ENCODE measurements at places on chromosomes 11 and 22. TPM values are rescaled to one million over a fixed set of nuclear protein-coding genes. Genes with fewer than 3 reads are reported as not detected.

DNA sequence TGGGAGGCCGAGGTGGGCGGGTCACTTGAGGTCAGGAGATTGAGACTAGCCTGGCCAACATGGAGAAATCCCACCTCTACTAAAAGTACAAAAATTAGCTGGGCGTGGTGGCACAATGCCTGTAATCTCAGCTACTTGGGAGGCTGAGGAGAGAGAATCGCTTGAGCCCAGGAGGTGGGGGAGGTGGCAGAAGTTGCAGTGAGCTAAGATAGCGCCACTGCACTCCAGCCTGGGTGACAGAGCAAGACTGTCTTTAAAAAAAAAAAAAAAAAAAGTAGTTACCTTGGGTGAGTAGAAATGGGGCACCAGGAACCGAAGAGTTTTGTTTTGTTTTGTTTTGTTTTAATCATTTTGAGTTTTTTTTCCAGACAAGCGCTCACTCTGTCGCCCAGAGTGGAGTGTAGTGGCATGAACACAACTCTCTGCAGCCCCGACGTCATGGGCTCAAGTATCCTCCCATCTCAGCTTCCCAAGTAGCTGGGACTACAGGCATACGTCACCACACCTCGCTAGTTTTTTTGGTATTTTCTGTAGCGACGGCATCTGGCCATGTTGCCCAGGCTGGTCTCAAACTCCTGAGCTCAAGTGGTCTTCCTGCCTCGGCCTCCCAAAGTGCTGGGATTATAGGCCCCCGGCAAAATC, 15.8 kb downstream of the THAP12 start:
- H3K27ac ChIP-seq, result no peak overlapping the region
- peaks cover 8% of the 10 kb centered on the region for H3K36me3 ChIP-seq
- no peaks in the 10 kb centered on the region for H3K4me1 ChIP-seq
- H3K4me3 ChIP-seq, result no peak overlapping the region
- no peak for DNase-seq

DNA sequence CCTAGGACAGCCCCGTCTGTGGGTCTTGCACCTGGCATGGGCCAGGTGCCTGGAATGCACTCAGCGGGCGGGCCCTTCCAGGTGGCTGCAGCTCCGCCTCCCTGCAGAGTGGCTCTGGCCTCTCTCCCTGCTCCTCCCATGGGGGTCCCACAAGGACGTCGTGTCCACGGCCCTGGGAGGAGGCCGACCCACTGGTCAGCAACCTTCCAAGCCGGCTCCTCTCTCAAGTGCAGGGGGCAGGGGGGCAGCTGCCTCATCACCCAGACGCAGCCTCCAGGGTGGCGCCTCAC, 41.9 kb downstream of the CERK start:
- H3K27me3 ChIP-seq, result no peaks in the 10 kb centered on the region
- no peak overlapping the region for H3K4me3 ChIP-seq
- no peak for DNase-seq
- no peak overlapping the region for H3K27ac ChIP-seq
- H3K36me3 ChIP-seq, result peaks cover 97% of the 10 kb centered on the region

DNA sequence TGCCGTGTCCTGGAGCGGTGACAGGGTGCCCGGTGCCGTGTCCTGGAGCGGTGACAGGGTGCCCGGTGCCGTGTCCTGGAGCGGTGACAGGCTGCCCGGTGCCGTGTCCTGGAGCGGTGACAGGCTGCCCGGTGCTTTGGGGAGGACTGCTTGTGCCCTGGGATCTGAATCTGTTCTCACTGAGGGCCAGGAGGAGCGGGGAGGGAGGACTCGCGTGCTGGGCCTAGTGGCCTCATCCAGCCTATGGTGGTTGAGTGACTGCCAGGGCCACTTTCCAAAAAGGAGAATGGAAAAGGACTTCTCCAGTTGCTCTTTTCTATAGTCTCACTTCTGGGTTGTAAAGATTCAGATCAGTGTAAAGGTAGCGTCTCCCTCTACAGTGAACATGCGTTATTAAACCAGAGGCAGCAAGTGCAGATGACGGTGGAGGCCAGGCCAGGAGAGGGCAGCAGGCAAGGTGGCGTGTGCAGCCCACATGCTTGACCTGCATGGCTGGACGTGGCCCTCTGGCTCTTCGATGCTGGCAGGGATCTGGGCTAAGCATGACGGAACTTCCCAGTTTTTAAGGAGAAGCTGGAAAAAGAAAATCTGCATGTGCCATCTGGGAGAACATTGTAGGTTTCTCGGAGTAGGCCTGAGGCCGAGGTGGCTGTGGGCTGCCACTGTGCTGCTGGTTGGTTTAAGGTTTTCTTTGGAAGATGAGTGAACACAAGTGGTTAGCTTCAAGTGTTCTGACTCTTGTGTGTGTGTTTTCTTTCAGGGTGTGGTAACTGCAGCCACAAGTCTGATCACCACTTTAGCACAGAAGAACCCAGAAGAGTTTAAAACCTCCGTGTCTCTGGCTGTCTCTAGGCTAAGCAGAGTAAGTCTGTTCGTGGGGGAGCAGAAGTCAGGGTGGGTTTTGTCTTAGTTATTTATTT, 55.0 kb downstream of the AP2A2 start:
- peaks cover 7% of the 10 kb centered on the region for H3K4me1 ChIP-seq
- no peak for DNase-seq
- H3K4me3 ChIP-seq, result no peak overlapping the region
- H3K36me3 ChIP-seq, result peaks cover 88% of the 10 kb centered on the region

DNA sequence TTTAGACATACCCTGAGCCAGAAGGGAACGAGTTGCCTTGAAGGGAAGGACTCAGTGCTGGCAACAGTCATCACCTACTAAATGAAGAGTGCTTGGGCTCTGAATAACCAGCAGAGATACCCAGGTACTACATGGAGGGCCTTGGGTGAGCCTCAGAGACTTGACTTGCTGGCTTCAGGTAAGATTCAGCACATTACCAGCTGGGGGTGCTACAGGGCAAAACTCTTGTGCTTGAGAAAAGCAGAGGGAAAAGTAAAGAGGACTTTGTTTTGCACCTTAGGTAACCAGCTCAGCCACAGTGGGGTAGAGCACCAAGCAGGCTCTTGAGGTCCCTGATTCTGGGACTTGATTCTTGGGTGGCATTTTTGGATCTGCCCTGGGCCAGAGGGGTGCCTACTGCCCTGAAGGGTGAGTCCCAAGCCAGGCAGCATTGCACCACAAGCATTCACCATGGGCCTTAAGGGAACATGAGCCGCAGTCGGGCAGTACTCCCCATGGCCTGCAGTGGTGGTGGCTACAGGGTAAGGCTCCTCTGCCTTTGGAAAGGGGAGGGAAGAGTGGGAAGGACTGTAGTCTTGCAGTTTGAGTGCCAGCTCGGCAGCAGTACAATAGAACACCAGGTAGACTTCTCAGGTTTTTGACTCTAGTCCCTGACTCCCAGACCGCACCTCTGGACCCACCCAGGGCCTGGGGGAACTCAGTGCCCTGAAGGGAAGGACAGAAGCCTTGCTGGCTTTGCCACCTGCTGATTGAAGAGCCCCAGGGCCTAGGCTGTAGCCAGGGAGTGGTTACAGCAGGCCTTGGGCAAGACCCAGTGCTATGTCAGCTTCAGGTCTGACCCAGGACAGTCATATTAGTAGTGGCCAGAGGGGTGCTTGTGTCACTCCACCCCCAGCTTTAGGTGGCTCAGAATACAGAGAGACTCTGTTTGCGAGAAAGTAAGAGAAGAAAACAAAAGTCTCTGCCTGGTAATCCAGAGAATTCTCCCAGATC, 22.7 kb upstream of the PLEKHA7 start:
- no peaks in the 10 kb centered on the region for H3K36me3 ChIP-seq
- no peaks in the 10 kb centered on the region for H3K27me3 ChIP-seq
- H3K4me1 ChIP-seq, result no peaks in the 10 kb centered on the region
- H3K4me3 ChIP-seq, result no peak overlapping the region
- no peak for DNase-seq

- peaks cover 5% of the 10 kb centered on the region for H3K36me3 ChIP-seq
- peak overlapping the region; percentile 87 for H3K4me3 ChIP-seq
- H3K27me3 ChIP-seq, result no peaks in the 10 kb centered on the region
- no peak for DNase-seq
Observed at GRCh38 chr11:66346476-66347424, 679 bp downstream of the B4GAT1 start.

- no peak for DNase-seq
- no peak overlapping the region for H3K4me3 ChIP-seq
- no peaks in the 10 kb centered on the region for H3K4me1 ChIP-seq
- no peaks in the 10 kb centered on the region for H3K27me3 ChIP-seq
- H3K27ac ChIP-seq, result no peak overlapping the region
Observed at GRCh38 chr11:123683428-123684170, 29.2 kb upstream of the SCN3B start.

DNA sequence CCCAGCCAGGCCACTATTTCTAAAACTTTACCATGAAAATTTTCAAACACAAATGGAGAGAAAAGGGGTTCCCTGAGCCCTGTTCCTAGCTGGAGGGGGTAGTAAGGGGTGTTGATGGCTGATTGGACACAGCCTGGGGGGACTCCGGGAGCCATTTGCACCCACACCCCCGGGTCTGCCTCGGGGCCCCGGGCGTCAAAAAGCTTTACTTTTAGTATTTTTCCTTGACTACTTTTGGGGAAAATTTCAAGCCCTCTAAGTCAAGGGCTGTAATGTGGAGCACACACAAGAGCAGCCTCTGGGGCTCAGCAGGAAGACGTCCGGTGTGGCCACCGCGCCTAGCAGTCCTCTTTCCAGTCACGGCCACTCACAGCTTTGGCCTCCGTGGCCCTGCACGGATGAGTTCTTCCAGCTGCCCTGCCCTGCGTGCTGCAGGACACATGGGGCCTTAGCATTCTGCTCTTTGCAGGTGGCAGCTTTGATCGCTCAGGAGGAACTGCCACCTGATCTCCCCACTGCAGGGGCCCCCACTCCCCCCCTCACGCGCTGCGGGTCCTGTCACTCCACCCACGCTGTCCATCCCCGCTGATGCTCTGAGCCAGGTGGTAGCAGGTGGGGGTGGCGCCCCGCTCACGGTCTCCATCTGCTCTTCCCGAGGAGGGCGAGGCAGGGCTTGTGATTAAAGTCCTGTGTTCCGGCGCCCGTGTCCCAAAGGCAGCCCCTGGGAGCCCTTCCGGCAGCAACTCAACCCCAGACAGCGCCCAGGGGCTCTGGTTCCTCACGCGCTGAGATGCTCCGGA, 14.4 kb downstream of the RNH1 start:
- no peak overlapping the region for H3K4me3 ChIP-seq
- H3K27ac ChIP-seq, result no peak overlapping the region
- no peaks in the 10 kb centered on the region for H3K27me3 ChIP-seq
- DNase-seq, result no peak
- H3K36me3 ChIP-seq, result no peaks in the 10 kb centered on the region
- no peaks in the 10 kb centered on the region for H3K4me1 ChIP-seq

GRCh38 chr11:9692691-9693090, 28.8 kb downstream of the SWAP70 start:
- H3K27me3 ChIP-seq, result no peaks in the 10 kb centered on the region
- peaks cover 34% of the 10 kb centered on the region for H3K4me1 ChIP-seq
- peaks cover 9% of the 10 kb centered on the region for H3K36me3 ChIP-seq
- H3K4me3 ChIP-seq, result no peak overlapping the region

DNA sequence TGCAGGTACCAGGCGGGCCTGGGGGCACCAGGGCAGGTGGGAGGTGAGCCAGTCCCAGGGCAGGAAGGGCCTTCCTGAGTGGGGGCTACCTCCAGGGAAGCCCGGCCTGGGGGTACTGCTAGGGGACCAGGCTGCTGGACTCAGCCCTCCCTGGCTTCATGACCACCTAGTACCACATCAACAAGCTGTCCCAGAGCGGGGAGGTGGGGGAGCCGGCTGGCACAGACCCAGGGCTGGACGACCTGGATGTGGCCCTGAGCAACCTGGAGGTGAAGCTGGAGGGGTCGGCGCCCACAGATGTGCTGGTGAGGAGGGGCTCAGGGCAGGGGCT, 6.7 kb downstream of the TRPT1 start:
- DNase-seq, result peak; percentile 65
- H3K4me3 ChIP-seq, result no peak overlapping the region
- H3K4me1 ChIP-seq, result peaks cover 6% of the 10 kb centered on the region
- no peaks in the 10 kb centered on the region for H3K27me3 ChIP-seq

DNA sequence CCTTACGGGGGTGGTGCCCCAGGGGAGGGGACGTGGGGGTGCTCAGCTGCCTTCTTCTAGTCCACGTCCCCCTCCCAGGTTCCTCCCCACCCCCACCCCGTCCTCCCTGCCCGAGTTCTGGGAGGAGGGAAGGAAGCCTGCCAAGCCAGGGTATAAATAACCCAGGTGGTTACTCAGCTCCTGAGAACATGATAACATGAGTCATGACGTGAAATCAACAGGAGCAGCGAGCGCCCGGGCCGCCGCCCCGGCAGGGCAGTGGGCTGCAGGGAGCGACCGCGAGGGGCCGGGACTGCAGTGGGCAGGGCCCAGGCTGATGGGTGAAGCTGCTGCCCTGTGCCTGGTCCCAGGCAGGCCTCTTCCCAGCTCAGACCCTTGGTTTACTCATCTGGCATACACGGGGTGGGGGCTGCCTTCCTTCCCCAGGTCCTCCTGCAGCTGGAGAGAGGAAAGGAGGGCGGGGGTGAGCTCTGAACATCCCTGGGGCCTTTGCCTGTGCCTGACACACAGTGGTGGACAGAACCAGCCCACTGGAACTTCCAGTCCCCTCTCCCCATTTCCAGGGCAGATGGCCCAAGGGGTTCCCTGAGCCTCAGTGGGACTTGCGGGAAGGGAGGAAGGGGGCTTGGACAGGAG, 8.8 kb upstream of the PDGFB start:
- no peaks in the 10 kb centered on the region for H3K36me3 ChIP-seq
- no peak overlapping the region for H3K4me3 ChIP-seq
- H3K27me3 ChIP-seq, result no peaks in the 10 kb centered on the region
- H3K4me1 ChIP-seq, result peaks cover 31% of the 10 kb centered on the region
- peak overlapping the region; percentile 80 for H3K27ac ChIP-seq
- DNase-seq, result peak; percentile 82

- H3K4me3 ChIP-seq, result no peak overlapping the region
- H3K27me3 ChIP-seq, result no peaks in the 10 kb centered on the region
- no peak for DNase-seq
- no peaks in the 10 kb centered on the region for H3K36me3 ChIP-seq
Observed at GRCh38 chr11:48107188-48107704, 109.4 kb upstream of the OR4B1 start.

- DNase-seq, result no peak
- no peaks in the 10 kb centered on the region for H3K27me3 ChIP-seq
- H3K4me3 ChIP-seq, result no peak overlapping the region
- no peak overlapping the region for H3K27ac ChIP-seq
Observed at GRCh38 chr22:50721257-50721844, 16.7 kb upstream of the ACR start.

- no peaks in the 10 kb centered on the region for H3K36me3 ChIP-seq
- H3K27me3 ChIP-seq, result no peaks in the 10 kb centered on the region
- H3K4me1 ChIP-seq, result no peaks in the 10 kb centered on the region
- no peak overlapping the region for H3K27ac ChIP-seq
- H3K4me3 ChIP-seq, result no peak overlapping the region
- DNase-seq, result no peak
Observed at GRCh38 chr22:26837784-26838470, 180.5 kb downstream of the MIAT start.

Gene GDPD4
- total RNA-seq, result not detected

Gene PARVG
- total RNA-seq, result 7.3 TPM

Gene FAM227A
- 1.0 TPM for total RNA-seq

Gene CARD10
- 8.1 TPM for total RNA-seq

Gene TRIM51
- not detected for total RNA-seq

Gene TYR
- total RNA-seq, result not detected

Gene TRIM48
- not detected for total RNA-seq

Gene GPR137
- 37.8 TPM for total RNA-seq

Gene GRAMD1B
- total RNA-seq, result 27.1 TPM

Gene NAALADL1
- 3.1 TPM for total RNA-seq

Gene CHADL
- total RNA-seq, result 12.8 TPM
